Uterus (tissue), 4 donors: ENCODE measurements at places on chromosomes 5 and 9. TPM values are rescaled to one million over a fixed set of nuclear protein-coding genes. Genes with fewer than 3 reads are reported as not detected.

Gene SPATA6L
- 8.1 TPM for total RNA-seq

Gene GFI1B
- not detected for total RNA-seq

Gene ARL14EPL
- total RNA-seq, result not detected

Gene ZMAT2
- 38.8 TPM for total RNA-seq

- DNase-seq, result no peak
Observed at GRCh38 chr5:174624733-174625522, 99.5 kb upstream of the MSX2 start.

DNA sequence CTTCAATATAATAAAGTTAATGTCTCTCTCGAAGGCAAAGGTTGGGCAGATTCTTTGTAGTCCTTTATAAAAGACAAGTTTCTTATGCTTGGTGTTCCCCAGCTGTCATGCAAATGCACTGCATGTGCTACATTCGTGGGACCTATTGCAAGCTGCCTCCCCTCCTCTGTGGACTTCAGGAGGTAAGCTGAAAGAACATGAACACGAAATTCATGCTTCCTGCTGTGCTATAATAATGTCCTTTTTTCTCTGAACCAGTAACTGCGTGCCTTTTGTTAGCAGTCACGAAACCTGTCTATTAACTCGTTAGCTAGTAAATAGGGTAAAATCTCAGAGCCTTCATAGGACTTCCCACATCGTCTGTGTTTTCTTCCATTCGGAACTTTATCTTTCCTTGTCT lies 363.5 kb downstream of the CDH9 start:
- no peak for DNase-seq

DNA sequence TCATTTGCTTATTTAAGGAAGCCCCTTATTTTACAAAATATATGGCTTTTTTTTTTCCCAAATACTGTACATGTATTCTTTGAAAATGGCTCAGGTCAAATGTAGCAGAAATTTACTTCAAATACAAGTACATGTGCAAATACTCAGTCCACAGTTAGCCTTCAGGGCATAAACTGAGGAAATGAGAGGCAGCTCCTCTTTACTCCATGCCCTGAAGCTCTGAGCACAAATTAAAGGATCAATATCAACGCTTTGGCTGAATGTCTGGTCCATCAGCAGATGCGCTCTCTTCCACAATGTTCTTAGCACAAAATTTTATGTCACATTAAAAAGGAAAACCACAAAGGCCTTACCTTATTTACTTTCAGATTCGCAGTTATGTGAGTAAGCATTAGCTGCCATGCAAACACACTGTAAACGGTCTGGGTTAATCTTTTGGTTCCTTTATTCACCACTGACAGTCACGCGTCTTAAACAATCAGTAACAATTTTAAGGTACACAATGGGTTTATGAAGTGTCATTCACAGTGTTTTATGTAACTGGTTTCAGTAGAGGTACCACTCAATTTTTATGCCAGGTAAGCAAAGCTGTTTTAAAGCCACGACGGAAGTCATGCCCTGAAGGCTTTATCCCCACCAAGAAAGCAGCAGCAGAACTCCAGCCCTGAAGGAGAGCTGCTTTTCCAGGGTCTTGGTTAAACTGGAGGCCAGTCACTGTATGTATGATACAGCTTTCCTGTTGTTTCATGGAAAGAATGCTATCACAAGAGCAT lies 103.4 kb downstream of the OTULIN start:
- DNase-seq, result no peak

DNA sequence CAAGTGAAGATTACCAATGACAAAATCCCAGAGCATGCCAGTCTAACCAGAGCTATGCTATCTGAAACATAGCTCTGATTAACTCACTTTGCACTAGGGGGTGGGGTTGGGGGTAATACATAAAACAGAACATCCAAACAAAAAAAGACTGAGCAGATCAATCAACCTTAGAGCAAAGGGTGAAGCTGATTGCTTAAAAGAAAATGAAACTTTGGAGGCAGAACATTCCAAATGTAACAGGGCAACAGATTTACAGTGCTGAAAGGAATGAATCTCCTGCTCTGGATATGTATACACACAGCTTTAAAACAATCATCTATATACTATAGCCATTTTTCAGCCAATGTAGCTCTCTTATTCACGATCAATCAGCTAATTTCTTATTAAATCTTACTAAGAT lies 4.9 kb downstream of the IL6ST start:
- no peak for DNase-seq

GRCh38 chr5:139705191-139705590 lies 57.0 kb downstream of the CXXC5 start:
- no peak for DNase-seq

- no peak for DNase-seq
Observed at GRCh38 chr5:78514427-78515330, 133.9 kb downstream of the LHFPL2 start.

DNA sequence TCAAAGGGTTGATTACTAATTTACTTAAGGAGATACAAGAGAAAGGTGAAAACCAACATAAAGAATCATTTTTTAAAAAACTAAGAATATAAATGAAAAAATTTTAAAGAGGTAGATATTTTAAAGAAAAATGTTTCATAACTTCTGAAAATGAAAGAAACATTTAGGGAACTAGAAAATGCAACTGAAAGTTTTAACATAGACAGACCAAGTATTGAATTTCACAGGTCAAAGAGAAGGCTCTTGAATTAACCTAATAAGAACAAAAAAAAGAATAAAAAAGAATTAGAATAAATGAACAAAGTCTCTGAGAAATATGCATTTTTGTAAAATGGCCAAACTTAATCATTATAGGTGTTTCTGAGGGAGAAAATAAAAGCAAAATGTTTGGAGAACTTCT lies 16.1 kb upstream of the FAM174A start:
- DNase-seq, result no peak

DNA sequence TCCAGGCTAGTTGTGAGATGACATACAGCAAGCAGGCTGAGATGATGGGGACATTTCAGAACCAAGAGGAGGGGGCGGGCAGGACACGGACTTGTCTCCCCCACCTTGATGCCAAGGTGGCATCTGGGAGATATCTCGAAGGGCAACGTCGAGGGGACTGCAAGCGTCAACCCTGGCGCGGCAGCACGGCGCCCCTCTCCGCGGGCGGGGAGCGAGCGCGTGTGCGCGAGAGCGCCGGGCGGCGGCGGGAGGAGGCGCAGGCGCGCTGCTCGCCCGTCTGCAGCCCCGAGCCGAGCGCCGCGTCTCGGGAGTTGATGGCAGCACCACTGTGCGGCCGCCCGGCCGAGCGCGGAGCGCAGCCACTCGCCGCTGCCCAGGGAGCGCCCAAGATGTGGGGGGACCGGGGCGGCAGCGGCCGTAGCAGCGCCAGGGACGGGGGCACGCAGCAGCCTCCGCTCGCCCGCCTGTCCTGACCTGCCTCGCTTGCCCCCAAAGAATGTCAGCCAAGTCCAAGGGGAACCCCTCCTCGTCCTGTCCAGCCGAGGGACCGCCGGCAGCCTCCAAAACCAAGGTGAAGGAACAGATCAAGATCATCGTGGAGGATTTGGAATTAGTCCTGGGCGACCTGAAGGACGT lies at the start of gene PRR16:
Gene PRR16, plus strand, starts transcription at position 310 of the 636 bp plus-strand sequence.
- peak; percentile 62 for DNase-seq
